IgD-negative memory B cell (primary cell): ENCODE measurements at places on chromosomes 3 and 15. TPM values are rescaled to one million over a fixed set of nuclear protein-coding genes. Genes with fewer than 3 reads are reported as not detected.

The RASGRF1 gene
- polyA plus RNA-seq: 2.4 TPM

The ABHD14A gene
- polyA plus RNA-seq: 61.6 TPM

The GPX1 gene
- polyA plus RNA-seq: 340 TPM

The IL17RC gene
- polyA plus RNA-seq: 6.7 TPM

The ADAMTS9 gene
- not detected for polyA plus RNA-seq

The ALDH1L1 gene
- not detected for polyA plus RNA-seq

The ASB14 gene
- polyA plus RNA-seq: 0.53 TPM

The ZCWPW2 gene
- 0.19 TPM for polyA plus RNA-seq

The CPLX3 gene
- not detected for polyA plus RNA-seq

The GNAT1 gene
- not detected for polyA plus RNA-seq

The DUOXA2 gene
- not detected for polyA plus RNA-seq

The TM4SF1 gene
- polyA plus RNA-seq: not detected

The PIERCE2 gene
- 2.2 TPM for polyA plus RNA-seq

The EFHB gene
- 1.0 TPM for polyA plus RNA-seq

The CLDN18 gene
- not detected for polyA plus RNA-seq

The UQCC5 gene
- 23.7 TPM for polyA plus RNA-seq
